Mesenchymal stem cell (in vitro differentiated cells and primary cell): ENCODE measurements at places on chromosomes 7 and 10.

DNA sequence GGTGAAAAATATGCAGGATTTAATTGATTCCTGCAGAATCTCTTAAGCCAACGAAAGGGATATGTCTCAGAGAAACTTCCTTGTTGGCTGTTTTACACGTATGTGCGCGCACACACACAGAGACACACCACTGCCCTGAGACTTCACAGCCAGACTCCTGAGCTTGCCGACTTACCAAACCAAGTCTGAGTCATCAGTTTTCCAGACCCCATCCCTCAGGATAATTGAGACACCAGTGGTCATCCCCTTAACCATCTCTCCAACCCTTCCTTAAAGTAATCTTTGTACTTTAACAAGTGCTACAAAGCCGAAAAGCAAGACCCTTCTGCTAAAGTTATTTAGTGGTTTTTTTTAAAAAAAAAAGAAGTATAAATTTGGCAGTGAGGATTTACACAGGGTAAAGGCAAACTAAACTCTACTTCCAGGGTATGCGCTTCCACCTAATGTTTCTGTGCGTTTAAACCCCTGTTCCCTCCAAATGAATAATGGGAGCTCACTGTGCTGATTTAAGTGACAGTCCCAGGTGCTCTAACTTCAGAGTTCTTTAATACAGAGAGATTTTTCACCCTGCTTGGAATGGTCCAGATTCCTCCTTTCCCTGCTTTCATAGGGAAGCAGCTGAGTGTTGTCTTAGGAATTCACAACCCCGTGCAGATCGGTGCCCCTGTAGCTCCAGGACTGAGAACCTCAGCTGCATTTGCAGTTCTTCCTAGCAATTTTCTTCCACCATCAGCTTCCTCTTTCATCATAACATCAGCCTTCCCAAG is 198.5 kb downstream of the INHBA start:
- H3K36me3 ChIP-seq = no peaks in the 10 kb centered on the region
- H3K4me1 ChIP-seq = no peaks in the 10 kb centered on the region
- H3K4me3 ChIP-seq = no peak overlapping the region
- H3K27me3 ChIP-seq = no peaks in the 10 kb centered on the region
- no peak overlapping the region for H3K27ac ChIP-seq

DNA sequence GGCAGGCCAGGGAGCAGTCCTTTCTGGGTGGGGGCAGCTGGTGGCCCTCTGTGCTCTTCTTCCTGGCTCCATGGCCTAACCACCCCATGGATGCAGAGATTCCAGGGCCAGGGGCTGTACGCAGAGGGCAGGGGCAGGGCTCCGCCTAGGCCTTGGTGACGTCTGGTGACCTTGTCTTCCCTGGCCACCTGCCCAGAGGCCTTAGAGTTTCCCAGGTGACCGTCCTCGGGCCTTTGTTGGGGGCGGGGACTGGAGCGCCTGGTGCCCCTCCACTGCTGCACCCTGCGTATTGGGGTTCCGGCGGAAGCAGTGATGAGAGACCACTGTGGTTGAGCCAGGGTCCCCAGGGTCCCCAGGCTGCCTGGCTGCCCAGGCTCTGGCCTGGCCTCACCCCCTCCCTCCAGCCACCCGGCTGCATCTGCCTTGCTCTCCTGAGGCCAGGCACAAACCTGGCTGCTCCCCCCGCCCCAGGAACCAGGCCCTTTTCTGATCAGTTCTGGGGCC is 10.3 kb downstream of the PWWP2B start:
- no peak overlapping the region for H3K4me3 ChIP-seq
- H3K27me3 ChIP-seq = no peaks in the 10 kb centered on the region
- peaks cover 77% of the 10 kb centered on the region for H3K36me3 ChIP-seq
- peaks cover 50% of the 10 kb centered on the region for H3K4me1 ChIP-seq
- DNase-seq = no peak

DNA sequence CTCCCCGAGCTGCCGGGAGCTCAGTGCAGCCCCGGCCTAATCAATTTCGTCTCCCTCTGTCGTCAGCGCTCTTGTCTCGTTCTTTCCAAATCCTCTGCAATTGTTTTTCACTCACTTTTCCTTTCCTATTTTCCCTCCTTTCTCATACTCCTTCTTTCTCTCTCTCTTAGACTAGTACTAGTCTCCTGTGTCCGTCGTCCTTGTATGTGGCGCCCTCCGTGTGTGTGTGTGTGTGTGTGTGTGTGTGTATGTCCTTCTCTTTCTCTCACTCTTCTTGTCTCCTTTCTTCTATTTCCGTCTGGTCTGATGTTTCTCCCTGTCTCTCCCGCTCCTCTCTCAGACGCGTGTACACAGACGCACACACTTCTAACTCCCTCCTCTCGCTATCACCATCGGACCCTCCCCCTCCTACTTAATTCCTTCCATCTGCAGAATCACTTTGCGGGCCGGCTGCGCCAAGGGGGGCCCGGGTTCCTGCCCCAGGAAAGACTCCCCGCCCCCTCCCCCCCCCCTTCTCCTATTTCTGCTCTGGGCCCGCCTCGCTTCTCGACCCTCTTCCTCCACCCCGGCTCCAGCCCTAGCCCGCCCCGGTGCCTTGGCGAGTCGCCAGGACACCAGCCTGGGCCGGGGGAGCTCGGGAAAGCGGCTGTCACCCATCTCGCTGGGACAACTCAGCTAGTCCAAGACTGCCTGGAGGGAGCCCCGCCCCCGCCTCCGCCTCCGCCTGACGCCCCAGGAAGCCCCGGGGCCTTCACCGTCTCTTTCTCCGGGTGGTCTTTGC is 743 bp upstream of the ZCCHC24 start:
- H3K4me1 ChIP-seq = peaks cover 31% of the 10 kb centered on the region
- H3K36me3 ChIP-seq = peaks cover 11% of the 10 kb centered on the region
- peak overlapping the region; percentile 42 for H3K27ac ChIP-seq
- no peaks in the 10 kb centered on the region for H3K27me3 ChIP-seq

DNA sequence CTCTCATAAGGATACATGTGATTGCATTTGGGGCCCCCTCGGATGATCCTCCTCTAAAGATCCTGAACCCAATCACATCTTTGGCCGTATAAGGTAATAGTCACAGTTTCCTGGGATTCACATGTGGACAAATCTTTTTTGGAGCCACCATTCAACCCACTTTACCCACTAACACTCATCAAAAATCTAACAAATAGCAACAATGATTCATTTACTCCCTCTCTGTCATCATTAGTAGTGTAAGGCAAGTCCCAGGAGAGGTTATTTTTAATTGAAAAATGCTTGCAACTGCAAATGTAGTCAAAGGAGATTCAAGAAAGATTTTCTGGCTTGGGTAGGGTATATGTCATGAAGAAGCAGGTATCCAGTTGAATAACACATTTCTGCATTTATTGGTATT is 9.9 kb upstream of the SMKR1 start:
- H3K4me3 ChIP-seq = no peak overlapping the region
- peak; percentile 15 for DNase-seq
- H3K36me3 ChIP-seq = no peaks in the 10 kb centered on the region

GRCh38 chr7:98872328-98872924 is 2.6 kb upstream of the TMEM130 start:
- no peaks in the 10 kb centered on the region for H3K36me3 ChIP-seq
- DNase-seq = peak; percentile 31
- H3K27ac ChIP-seq = no peak overlapping the region
- peaks cover 21% of the 10 kb centered on the region for H3K27me3 ChIP-seq
- no peak overlapping the region for H3K4me3 ChIP-seq
- H3K4me1 ChIP-seq = peaks cover 17% of the 10 kb centered on the region

DNA sequence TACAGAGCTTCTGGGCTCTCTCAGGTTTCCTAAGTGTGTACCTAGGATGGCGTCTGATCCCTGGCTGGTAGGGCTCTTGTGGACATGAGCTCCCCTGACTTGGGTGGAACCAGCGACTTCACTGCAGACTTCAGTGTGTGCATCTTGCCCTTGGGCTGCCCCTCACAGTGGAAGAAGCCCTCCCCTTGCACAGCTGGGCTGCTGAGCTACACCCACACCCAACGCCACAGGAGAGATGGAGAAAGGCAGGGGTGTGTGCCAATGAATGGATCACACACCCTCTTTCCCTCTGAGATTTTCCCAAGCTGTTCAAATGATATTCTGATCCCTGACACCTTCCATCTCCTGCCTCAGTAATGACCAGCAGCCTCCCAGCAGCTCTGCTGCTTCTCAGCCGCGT is 296.7 kb downstream of the GFRA1 start:
- no peaks in the 10 kb centered on the region for H3K27me3 ChIP-seq
- no peak overlapping the region for H3K4me3 ChIP-seq
- no peak overlapping the region for H3K27ac ChIP-seq
- peaks cover 3% of the 10 kb centered on the region for H3K4me1 ChIP-seq
- DNase-seq = no peak
- no peaks in the 10 kb centered on the region for H3K36me3 ChIP-seq

- no peaks in the 10 kb centered on the region for H3K36me3 ChIP-seq
- H3K27ac ChIP-seq = no peak overlapping the region
- DNase-seq = peak; percentile 11
- no peak overlapping the region for H3K4me3 ChIP-seq
- no peaks in the 10 kb centered on the region for H3K4me1 ChIP-seq
- no peaks in the 10 kb centered on the region for H3K27me3 ChIP-seq
Observed at GRCh38 chr7:154867068-154867467, 135.9 kb downstream of the PAXIP1 start.

GRCh38 chr10:16799621-16800020 is 17.6 kb downstream of the RSU1 start:
- H3K27me3 ChIP-seq = no peaks in the 10 kb centered on the region
- H3K27ac ChIP-seq = no peak overlapping the region
- no peaks in the 10 kb centered on the region for H3K36me3 ChIP-seq
